ENCODE measurements at places on chromosomes 2 and 18.

DNA sequence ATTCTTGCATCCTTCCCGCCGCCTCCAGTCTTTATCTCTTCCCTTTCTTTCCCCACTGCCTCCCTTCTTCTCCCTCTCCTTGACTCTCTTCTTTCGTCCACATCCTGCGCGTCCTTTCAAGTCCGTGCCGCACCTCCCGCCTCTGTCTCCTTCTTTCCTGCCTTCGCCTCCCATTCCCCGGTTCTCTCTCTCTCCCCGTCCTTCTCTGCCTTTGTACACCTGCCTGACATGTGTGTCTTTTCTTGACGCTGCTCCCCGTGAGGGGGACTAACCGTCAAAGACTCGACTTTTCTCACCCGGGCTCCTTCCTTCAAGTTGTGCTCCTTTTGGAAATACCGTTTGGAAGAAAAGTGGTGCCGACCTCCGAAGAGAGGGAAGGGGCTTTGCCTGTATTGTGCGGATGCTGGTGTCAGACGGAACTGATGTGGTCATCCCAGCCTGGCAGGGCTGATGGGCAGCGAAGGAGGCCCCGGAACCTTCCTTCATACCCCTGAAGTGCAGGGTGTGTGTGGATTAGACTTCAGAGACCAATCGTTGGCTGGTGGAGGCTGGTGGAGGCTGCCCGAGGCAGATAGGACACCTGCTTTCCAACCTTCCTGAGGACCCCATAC is 879 bp downstream of the TMEM178A start:
- DNase-seq = no peak

DNA sequence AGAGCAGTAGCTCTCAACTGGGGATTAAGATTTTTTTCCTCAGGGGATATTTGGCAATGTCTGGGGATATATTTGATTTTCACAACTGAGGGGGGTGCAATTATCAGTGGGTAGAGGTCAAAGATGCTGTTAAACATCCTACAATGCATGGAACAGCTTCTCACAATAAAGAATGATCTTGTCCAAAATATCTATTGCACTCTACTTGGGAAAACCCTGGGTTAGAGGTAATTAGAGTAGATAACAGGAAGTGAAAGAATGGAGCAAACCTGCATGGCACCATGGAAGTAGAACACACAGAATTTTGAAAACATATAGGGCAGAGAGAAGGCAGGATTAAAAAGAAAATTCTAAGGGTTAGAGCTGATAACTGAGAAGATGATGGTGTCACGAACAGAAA is 26.4 kb upstream of the PPM1B start:
- DNase-seq = no peak

GRCh38 chr2:171939058-171939742 is 16.9 kb downstream of the HAT1 start:
- DNase-seq = no peak

- DNase-seq = no peak
These were observed 31.6 kb downstream of the CYBRD1 start for GRCh38 chr2:171553858-171554257.
